ENCODE measurements at places on chromosomes 13 and 19. TPM values are rescaled to one million over a fixed set of nuclear protein-coding genes. Genes with fewer than 3 reads are reported as not detected.

Gene ACTMAP
- total RNA-seq = 42.4 TPM

Gene ENOX1
- total RNA-seq = 0.09 TPM

Gene OR7A5
- total RNA-seq = not detected

DNA sequence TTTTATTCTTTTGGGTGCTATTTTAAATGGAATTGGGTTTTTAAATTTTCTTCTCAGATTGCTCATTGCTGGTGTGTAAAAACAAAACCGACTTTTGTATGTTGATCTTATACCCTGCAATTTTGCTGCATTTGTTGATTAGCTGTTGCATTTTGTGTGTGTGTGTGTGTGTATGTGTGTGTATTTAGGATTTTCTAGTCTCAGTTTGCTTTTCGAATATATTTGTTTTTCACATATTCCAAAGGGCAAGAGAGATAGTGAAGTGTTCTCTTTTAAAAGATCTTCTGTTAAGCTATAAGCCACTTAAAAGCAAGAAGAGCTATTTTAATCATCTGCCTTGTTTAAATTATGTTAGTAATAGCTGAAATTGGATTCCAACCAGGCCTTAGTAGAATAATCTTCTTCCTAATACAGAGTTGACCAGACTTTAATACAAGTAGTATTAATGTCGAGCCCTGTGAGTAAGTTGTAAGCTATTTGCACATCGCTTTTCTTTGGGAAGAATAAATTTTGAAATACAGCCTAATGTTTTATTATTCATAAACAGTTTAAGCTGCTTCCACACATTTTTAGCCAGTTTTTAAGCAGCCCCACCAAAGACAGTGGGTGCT is 57.4 kb downstream of the TM9SF2 start:
- DNase-seq = no peak
- no peak overlapping the region for H3K4me3 ChIP-seq
- no peaks in the 10 kb centered on the region for H3K4me1 ChIP-seq
- no peaks in the 10 kb centered on the region for H3K27me3 ChIP-seq
- H3K36me3 ChIP-seq = peaks cover 33% of the 10 kb centered on the region
- 0 out of 2 replicates have a peak overlapping the region, but pooled peaks have one; percentile 28 for H3K27ac ChIP-seq

DNA sequence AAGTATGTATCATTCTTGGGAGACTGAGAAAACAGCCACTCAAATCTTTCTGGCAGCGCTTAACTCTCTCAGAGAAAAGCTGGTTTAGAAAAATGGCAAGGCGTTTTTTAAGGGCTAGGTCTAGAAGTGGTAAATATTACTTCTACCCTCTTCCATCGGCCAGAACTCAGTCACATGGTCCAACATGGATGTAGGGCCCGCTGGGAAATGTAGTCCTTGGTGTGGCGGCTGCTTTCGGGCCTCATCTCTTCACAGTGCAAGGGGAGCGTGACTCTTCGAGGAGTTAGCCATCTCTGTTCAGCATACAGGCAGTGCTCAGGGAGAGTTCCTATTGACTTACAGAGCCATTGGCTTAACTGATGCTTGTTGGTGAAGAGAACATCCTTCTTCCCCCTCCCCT is 6.3 kb downstream of the VSTM2B start:
- peaks cover 53% of the 10 kb centered on the region for H3K27me3 ChIP-seq
- no peak overlapping the region for H3K27ac ChIP-seq
- H3K4me3 ChIP-seq = no peak overlapping the region
- H3K4me1 ChIP-seq = peaks cover 27% of the 10 kb centered on the region
- peak; percentile 25 for DNase-seq
- H3K36me3 ChIP-seq = no peaks in the 10 kb centered on the region
